ENCODE measurements at places on chromosomes 3 and 15.

DNA sequence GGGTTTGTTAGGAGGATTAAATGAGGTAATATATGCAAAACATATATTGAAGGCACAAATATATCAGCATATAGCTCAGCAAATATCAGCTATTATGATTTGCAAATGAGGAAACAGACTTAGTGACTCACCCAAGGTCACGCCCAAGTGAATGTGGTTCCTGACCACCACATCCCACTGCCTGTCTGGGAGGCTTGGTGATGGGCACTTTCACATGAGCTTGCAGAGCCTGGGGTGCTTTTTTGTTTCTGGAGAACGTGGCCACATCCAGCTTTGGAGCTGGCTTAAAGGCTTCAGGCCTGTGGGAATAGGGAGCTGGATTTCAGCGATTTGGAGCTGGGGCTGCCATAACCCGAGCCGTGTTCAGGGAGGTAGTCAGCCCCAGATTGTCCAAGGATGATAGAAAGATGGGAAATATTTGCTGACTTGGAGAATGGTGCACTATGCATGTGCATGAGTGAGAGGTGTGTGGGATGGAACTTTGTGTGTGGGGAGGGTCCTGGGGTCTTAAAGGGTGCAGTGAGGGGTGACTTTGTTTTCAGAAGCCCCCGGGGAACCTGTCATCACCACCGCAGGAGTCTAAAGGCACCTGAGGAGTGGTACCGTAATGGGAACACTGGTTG lies 12.0 kb upstream of the FGD5 start:
- DNase-seq: no peak

DNA sequence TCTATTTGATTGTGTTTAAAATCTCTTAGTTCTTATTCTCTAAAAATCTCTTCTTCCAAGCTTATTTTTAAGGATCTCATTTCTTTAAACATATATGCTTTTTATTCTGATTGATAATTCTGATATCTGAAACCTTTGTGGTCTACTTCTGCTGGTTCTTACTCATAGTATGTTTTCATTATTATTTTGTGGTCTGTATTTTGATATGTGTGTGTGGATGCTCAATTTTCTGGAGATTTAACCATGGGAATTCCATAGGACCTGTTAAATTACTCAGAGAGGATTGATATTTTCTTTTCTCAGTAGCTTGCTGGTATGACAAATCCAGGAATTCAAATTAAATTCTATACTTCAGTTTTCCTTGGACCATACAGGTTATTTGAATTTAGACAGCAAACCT lies 14.7 kb upstream of the HHLA2 start:
- DNase-seq: no peak

DNA sequence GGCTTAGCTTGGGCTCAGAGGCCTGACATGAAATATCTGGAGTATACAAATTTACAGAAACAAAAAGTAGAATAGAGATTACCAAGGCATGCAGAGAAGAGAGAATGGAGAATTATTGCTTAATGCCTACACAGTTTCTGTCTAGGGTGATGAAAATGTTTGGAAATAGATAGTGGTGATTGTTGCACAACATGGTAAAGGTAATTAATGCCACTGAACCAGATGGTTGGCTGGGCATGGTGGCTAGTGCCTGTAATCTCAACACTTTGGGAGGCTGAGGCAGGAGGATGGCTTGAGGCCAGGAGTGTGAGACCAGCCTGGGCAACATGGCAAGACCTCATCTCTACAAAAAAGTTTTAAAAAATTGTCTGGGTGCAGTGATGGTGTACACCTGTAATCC lies 46.6 kb upstream of the OSBPL11 start:
- no peak for DNase-seq

GRCh38 chr3:81216192-81216591 lies 545.3 kb downstream of the GBE1 start:
- no peak for DNase-seq

DNA sequence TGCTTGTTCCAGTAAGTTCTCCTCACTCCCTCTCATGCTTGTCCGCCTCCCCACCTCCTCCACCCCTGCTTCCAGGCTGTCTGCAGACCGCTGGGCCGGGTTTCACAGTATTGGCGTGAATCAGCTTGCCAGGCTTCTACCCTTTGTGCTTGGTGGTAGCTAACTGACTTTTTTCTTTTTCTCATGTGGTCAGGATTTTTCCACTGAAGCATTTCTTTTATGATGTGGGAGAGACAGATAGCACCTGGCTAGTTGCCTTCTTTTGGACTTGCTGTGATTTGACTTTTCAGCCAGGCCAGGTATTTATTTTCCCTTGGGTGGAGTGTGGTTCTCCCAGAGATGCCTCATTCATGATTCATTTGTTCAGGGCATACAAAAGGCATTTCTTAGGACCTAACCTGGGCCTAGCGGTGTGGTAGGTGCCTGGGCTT lies 60.6 kb downstream of the ST6GAL1 start:
- DNase-seq: no peak

- no peak for DNase-seq
These were observed 7.2 kb upstream of the SEC22A start for GRCh38 chr3:123194552-123194951.

GRCh38 chr3:146589899-146590508 lies 15.1 kb downstream of the PLSCR5 start:
- DNase-seq: no peak

DNA sequence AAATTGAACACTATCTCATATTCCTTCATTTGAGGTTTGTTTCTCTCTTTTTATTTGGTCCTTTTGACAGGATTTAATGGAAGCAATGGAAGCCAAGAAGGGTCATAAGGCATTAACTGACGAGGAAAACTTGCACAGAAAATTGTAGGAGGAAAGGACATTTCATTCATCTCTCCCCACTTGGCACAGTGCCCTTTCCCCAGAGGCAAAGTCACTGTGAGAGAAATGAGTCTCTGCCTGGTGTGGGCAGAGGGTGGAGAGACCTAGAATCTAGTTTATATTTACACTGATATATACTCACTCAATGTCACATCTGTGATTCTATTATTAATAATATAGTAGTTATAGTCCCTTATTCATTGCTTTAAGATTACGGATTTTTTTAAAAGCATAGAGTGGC lies 324.6 kb upstream of the IL12A start:
- no peak for DNase-seq

GRCh38 chr3:123597561-123597960 lies 12.7 kb upstream of the HACD2 start:
- DNase-seq: no peak

- no peak for DNase-seq
These were observed 212 bp downstream of the TCAIM start for GRCh38 chr3:44338828-44339127.

DNA sequence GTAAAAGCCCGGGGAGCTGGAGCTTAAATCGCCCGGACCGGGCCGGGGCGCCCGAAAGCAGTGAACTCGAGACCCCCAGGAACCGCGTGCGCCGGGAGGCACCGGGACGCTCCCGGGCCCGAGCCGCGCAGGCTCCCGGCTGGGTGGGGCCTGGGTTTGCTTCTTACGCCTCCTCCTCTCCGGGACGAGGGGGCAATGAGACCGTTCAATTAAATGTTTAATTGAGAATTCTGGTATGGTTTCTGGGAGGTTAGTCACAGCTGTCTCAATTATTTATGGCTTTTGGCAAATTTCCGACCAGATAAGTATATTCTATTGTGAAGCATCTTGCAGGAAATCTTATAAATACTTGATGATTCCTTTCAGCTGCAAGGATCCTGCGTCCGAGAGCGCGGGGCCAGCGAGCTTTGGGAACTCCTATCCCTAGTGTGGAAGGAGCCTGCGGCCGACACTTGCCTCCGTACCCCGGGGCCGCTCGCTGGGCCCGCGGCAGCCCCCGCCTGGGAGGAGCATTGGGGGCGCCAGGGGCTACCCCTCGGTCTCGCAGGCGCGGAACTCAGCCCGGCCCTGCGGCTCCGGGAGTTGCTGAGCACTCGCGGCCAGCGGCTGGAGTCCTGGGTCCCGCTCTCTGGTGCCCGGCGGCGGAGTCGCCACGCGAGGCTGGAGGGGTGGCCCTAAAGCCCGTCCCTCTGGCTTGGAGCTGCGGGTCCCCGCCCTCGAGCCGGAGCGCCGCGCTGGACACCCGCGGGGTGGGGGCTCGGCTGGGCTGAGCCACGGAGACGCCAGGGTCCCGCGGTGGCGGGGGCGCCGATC lies 10.3 kb downstream of the ISL2 start:
- no peak for DNase-seq

DNA sequence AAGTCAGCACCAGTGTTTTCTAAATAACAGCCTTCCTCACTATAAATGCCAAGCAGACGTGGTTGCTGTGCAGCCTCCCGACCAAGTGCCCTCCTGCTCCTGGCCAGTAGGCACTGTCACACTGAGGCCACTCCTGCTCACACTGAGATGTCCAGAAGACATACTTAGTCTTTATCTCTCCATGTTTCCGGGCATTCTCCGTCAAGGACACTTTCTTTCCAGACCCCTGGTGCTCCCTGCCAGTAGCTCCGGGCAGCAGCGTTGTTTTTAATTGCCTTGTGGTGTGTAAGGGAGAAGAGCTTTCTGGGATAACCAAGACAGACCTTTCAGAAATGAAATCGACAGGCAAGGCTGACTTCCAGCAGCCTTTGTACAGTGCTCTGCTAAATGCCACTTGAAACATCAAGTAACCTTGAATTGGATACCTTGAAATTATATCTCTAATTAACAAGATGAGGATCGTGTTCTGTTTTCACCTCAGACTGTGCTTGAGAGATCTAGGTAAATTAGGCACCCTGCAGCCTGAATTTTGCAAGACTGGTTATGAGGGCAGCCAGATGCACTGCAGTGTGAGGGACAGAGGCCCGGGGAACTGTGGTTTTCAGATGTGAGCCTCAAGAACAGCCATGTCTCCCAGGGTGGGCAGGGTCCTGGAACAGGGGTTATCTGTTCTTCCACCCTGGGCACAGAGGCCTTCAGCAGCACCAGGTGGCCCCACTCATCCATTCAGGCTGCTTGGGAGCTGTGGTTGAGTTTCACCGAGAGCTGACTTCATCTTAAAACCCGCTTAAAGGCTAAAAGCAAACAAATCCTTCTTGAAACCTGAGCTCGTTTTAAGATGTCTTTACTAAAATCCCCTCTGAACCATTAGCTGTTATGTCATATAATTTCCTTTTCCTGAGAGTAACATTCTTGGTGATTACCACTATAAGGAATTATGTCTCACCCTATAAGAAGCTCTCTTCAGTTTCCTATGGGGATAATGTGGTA lies 105.5 kb upstream of the IL12A start:
- no peak for DNase-seq

DNA sequence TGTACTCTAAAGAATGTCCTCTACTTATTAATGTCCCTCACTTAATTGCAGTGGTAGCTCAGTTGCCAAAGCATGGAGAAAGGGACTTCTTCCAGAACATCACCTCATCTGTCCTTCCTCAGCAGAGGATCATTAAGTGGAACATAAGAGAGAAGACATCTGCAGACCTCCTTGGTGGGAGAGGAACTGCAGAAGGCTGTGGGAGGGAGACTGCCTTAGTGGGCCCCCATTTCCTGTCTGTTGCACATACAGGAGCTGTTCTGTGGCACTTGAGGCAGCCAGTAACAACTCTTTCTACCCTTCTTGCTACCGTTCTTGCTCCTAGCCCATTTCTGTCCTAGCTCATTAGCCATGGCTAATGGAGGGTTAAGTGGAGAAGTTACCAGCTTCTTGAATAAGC lies 33.6 kb downstream of the HPS3 start:
- DNase-seq: no peak

DNA sequence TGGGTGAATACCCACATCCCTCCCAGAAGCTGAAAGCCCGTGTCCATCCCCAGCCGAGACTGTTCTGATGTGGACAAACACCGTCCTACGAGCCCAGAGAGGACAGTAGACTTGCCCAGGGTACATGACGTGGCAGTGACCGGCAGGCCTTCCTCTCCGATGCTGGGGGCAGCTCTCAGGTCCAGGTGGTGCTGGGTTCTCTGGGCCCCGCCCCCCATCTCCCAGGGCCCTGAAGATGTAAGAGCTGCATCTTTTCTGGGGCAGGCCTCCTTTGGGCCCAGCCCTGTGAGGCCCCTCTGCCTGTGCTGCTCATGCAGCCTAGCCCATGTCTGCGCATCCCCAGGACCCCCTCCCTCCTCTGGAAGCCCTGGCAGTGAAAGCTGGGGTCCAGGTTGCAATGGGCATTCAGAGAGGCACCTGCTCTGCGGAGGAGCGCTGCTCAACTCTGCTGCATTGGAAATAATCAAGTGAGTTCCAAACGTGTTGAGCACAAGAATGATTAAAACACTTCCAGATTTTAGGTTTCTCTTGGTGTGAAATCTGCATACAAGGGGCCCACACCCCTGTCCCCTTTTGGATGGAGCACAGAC lies 71.9 kb downstream of the FBLN2 start:
- DNase-seq: no peak

DNA sequence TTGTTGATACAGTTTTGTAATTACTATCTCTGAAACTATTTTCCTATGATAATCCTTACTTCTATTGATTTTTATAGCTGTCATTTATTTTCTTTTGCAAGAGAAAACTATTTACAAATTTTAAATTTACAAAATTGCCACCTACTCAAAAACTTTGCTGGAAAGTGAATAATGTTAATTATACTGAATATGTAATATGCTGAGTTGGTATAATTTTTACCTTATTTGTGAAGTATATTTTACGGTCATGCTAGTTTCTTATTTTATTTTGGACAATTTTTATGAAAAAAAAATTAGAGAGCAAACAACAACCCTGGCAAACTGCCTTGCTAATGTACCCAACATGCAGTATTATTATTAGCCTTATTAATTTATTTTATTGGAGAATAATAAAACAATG lies 2.9 kb downstream of the KCNH8 start:
- DNase-seq: no peak

- DNase-seq: no peak
These were observed 10.8 kb downstream of the STRA6 start for GRCh38 chr15:74191798-74192197.

GRCh38 chr3:38085943-38086324 lies 46.9 kb downstream of the DLEC1 start:
- no peak for DNase-seq

- no peak for DNase-seq
These were observed 31.7 kb upstream of the THUMPD3 start for GRCh38 chr3:9331171-9331570.

- no peak for DNase-seq
These were observed 61.7 kb downstream of the SIDT1 start for GRCh38 chr3:113594066-113594465.

GRCh38 chr3:172713316-172713715 lies 2.4 kb upstream of the NCEH1 start:
- DNase-seq: no peak

DNA sequence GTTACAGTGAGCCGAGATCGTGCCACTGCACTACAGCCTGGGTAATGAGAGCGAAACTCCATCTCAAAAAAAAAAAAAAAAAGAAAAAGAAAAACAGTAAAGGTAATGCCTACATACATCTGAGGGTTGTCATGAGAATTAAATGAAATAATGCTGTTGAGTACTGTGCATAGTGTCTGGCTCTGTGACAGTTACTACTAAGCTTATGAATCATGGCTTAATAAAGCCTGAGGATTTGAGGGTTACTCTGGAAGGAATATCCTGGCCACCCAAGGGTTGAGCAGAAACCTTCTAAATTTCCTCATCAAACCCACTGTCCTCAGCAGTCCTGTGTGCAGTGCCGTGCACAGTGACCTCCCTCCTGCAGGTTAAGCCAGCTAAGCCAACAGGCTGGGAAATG lies 26.8 kb upstream of the ELP6 start:
- DNase-seq: no peak
